SK-N-SH treated with all-trans-retinoic acid at 6 μM for 48 hours (cell line): ENCODE measurements at places on chromosomes 1 and 21.
A peak's percentile ranks its signal among the peaks of the same experiment; 100 is the strongest.

DNA sequence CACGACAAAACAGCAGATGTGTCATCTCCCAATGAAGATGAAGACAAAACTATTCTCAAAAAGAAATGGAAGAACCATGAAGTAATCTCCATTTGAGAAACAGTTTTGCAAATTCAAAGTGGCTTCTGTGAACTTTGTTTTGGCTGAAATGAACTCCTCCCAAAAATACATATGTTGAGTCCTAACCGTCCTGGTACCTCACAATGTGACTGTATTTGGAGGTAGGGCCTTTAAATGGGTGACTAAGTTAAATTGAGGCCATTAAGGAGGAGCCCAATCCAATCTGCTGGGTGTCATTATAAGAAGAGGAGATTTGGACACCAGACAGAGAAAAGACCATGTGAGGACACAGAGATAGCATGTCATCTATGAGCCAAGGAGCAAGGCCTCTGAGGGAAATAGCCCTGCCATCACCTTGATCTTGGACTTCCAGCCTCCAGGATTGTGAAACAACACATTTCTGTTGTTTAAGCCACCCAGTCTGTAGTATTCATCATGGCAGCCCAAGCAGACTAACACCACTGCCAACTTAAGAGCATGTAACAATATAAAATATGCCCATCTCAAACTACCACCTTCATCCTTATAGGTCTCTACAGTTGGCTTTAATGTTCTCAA is 38.3 kb upstream of the KCNE1 start:
- ATAC-seq: no peak

DNA sequence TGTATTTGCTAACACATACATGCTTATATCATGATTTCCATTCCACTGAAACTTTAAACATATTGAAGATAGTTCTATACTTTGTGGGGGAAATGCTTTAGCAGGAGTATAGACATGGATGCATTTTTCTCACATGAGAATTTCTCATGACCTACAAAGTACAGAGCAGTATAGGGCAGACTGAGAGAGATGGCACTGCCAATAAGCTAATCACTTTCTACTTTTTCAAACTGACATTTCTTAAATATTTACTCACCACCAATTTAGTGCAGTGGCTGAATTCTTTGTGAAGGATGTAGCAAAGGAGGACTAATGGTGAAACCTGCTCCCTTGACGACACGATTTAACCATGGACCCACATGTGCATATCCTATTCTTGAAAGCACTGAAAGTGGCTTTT is 923.5 kb downstream of the ADGRL2 start:
- no peak for ATAC-seq

GRCh38 chr1:227299688-227300087 is 18.6 kb downstream of the CDC42BPA start:
- ATAC-seq: no peak

DNA sequence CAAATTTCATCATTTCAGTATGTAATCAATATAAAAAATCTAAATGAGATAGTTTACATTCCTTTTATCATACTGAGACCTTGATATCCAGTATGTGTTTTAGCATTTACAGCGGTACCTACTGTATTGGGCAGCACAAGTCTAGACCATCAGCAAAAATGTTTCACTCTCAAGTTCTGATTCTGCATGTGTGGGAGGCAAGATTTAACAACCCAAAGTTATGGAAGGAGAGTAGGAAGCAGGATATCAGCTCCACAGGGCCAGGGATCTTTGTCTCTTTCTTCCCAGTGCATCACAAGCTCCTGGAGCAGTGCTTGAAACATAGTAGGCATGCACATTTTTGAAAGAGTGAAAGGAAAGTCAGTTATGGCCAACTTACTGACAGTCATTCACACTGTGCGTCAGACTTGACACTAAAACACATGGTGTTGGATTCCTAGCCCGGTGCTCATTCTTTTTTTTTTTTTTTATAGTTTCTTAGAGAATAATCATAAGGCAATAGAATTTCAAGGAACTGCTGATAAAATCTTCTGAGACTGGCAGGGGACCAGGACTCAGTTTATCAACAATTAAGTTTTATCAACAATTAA is 6.1 kb downstream of the TENT5C start:
- no peak for ATAC-seq

- ATAC-seq: no peak
Observed at GRCh38 chr1:87299661-87300060, 29.0 kb upstream of the LMO4 start.

DNA sequence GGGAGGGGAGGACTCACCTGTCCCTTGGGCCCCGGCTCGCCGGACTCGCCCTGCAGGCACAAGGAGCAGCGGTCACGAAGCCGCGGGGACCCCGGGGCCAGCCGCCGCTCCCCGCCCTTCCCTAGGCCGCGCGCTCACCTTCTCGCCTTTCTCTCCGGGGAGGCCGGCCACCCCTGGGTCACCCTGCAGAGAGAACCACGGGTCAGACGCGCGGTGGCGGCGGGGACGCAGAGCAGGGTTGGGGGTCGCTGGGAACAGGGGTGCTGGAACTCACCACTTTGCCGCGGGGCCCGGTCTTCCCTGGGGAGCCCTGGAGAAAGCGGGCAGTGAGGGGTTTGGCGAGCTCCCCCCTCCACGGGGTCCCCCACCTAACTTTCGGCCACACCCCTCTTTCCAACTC is 13.3 kb downstream of the COL9A2 start:
- ATAC-seq: no peak

- ATAC-seq: peak; percentile 66; the same call in 2 of the 3 replicates
Observed at GRCh38 chr1:13517193-13517812, 3.5 kb upstream of the LRRC38 start.

DNA sequence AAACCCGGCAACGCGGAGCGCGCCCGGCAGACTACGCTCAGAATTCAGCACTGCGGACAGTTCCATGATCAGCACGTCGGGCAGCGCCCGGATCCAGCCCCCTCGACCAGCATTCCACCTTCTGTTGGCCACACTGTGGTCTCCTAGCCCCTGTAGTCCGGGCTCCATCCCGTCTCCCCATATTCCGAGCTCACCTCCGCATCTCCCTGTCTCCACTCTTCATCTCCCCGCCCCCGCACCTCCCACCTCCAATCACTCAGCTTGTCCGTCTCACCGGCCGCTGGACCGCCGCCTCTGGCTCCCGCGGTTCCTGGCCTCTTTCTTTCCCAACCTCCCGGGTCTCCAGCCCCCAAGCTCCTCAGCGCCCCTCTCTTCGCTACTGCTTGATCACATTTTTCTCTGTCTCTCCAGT is 500 bp downstream of the EPHA10 start:
- ATAC-seq: peak; percentile 85

- ATAC-seq: no peak
Observed at GRCh38 chr1:167120899-167121298, 27.0 kb downstream of the STYXL2 start.

- peak; percentile 56 for ATAC-seq
Observed at GRCh38 chr1:65793359-65793732, 651 bp downstream of the PDE4B start.

DNA sequence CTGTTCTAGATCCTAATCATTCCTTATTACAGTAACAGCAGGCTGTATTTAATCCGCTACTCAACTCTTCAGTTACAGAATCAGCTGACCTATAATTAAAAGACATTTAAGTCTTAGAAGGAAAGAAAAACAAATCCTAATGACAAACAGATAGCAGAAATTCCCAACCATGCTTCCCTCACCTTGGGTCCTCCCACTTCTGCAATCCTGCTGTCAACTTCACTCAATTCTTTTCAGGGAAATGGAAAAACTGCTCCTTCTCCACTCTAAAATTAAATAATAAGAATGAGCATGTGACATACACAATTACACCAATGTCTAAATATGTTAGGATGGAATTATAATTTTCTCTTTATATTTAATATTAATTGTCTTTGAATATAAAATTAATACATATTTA is 182.6 kb upstream of the LYPLAL1 start:
- ATAC-seq: peak; percentile 96

GRCh38 chr1:32782086-32782485 is 35.1 kb downstream of the YARS1 start:
- no peak; the same call in 2 of the 3 replicates for ATAC-seq

- peak; percentile 3; the same call in 2 of the 3 replicates for ATAC-seq
Observed at GRCh38 chr1:155858800-155859233, 550 bp upstream of the SYT11 start.

GRCh38 chr1:211376807-211377470 is 50.3 kb downstream of the TRAF5 start:
- ATAC-seq: no peak

GRCh38 chr1:67978890-67979516 is 71.4 kb downstream of the DIRAS3 start:
- peak; percentile 85 for ATAC-seq

DNA sequence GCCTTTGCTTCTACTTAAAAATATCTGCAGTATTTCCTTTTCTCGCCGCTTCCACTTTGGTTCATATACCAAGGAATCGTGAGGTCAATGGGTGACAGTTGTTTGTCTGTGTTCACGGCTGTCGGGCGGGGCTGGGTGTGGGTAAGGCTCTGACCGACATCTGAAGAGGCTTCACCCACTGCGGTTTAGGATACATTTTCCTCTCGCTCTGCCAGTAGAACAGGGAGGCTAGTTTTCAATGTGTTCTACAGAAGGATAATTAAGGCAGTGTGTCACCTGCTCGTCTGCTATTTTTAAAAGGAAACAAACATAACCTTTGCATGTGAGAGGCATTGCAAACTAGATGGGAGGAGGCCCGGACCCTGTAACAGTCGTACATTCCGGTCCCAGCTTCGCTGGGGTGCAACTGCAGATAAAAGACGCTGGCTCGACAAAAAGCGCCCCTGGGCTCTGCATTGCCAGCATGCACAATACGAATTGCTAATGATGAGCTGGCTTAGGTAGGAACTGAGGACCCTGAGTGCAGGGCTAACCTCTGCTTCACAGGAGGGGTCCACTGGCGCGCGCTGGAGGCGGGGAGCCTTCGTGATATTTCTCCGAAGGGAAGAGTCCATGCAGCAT is 8.5 kb upstream of the ERG start:
- no peak for ATAC-seq

GRCh38 chr1:146021622-146022402 is at the start of gene HJV:
Gene HJV (minus strand): TSS chr1:146021735. CDS start chr1:146020231, 1,504 bp downstream.
- ATAC-seq: no peak

DNA sequence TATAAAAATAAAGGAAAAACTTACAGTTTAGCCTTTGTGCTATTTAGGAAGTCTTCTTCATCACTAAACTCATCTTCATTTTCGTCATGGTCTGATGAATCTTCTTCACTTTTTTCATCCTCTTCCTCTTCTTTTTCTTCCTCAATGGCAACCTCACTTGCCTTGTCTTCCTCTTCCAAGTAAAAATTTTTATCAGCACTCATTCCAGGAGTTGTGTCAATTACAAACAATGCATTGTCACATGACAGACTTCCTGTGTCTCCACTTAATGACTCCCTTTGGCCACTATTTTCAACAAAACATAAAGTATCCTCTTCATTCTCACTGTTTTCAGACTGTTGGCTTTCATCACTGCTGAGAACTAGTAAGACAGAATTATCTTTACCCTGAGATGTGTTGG is 2.8 kb downstream of the DNTTIP2 start:
- no peak for ATAC-seq

DNA sequence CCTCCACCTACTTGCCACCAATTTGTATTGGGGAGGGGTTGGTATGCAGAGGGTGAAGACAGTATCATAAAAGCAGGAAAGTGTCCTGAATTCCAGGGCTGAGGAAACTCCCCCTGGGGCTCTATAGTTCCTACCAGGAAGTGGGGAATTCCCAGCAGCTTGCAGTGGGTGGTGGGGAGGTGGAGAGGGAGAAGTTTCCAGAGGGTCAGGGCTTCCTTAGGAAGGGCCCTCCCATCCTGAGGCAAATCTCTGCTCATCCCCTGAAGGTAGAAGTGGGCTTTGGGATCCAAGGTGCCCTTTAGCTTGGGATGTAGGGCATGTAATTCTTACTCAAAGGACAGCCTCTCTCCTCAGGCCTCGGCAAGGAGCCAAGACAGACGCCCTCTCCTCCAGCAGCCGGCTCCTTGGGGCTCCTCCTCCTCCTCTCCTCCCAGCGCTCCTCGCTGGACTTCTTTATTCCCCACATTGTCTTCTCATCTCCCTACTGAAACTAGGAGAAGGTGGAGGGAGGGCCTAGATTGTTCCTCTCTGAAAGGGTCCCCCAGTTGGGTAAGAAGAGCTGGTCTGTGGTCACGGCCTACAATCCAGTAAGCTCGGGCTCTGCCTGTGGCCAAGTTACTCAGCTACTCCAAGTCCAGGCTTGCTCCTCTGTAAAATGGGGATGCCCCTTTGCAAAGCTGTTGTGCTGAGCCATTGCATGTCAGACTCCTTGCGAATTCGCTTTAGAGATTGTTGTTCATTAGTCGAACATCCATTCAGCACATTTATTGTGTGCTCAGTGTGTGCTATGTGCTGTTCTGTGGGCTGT is 17.9 kb upstream of the CSF1 start:
- ATAC-seq: no peak; the same call in none of the 3 replicates

GRCh38 chr1:42886800-42887199 is 40.4 kb downstream of the ZNF691 start:
- no peak for ATAC-seq

GRCh38 chr1:161952607-161953172 is 71.0 kb downstream of the OLFML2B start:
- ATAC-seq: peak; percentile 38

DNA sequence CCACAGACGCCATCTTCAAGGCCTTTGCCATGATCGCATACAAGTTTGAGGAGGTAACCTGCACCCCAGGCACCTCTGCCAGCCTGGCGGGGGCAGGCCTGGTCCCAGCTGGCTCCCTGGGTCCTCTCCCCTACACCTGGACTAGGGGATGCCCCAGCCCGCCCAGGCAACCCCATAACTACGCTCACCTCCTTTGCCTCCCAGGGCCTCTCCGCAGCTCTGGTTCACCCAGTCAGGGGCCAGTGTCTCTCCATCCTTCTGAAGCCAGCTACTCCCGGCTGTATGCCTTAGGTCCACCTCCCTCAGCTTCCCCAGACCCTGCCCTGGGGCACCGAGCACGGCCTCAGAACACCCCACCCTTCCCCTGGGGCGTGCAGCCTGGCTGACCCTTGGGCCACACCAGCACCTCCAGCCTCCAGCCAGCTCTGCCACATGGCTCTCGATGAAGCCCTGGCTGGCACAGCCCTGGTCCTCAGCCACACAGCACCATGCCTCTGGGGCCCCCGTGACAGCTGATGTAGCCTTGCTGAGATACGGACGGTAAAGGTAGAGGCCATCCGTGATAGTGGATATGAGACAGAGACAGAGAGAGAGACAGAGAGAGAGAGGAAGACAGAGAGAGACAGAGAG is 80.4 kb upstream of the COL6A1 start:
- no peak for ATAC-seq

DNA sequence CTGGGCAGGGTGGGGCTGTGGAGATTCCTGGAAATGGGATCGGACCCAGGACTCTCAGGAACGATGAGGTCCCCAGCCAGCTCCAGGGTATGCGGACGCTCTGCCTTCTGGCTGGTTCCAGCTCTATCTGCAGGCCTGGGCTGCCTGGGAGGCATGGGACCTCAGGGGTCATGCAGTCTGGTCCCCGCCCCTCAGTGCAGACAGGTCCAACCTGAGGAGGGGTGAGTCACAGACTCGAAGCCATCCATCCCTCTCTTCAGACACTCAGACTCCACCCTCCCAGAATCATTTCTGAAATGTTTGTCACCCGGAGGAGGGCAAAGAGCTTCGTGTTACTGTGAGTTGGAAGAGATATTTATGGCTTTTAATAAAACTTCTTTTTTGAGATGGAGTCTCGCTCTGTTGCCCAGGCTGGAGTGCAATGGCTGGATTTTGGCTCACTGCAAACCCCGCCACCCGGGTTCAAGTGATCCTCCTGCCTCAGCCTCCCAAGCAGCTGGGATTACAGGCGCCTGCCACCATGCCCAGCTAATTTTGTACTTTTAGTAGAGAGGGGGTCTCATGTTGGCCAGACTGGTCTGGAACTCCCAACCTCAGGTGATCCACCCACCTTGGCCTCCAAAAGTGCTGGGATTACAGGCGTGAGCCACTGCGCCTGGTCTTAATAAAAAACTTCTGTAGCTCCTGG is 5.9 kb upstream of the MYOM3 start:
- peak; percentile 45; the same call in 2 of the 3 replicates for ATAC-seq
